Dermis blood vessel endothelial cell (primary cell): ENCODE measurements at places on chromosomes 3 and 15. TPM values are rescaled to one million over a fixed set of nuclear protein-coding genes. Genes with fewer than 3 reads are reported as not detected.

GRCh38 chr3:151377768-151378385 is 6.7 kb downstream of the P2RY12 start:
- DNase-seq, result no peak

DNA sequence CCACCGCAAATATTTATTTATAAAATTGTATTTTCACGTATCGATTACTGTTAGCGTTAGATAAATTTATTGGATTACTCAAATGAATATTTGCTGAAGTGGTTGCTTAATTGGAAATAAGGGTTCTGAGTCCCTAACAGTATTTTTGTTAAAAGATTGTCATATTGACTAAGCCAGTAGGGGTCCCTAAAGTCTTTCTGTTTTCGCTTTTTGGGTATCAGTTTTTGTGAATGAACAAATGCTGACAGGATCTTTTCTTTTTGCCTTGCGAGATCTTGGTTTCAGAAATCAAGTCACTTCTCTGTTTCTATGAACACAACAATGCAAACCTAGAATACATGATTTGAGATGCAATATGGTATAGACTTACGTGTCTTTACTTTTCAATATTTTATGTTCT is 7.1 kb downstream of the RAD51 start:
- DNase-seq, result peak; percentile 62

DNA sequence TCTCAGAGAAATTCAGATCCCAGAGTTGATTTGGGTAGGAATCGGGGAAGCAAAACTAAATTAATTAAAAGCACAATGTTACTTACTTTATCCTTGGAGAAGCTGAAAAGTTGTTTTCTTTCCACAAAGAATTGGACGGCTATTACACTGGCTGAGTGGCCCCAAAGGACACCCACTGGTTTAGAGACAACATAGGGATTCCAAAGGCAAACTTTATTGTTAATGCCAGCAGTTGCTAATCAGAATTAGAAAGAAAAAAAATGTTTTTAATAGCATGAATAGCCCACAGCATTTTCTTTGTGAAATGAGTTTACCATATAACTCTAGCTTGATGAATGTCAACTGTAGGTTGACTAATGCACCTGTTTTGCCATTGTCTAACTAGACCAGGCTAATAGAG is 51.7 kb downstream of the WDR49 start:
- no peak for DNase-seq

GRCh38 chr3:124510290-124510689 is 220.0 kb upstream of the UMPS start:
- no peak for DNase-seq

- peak; percentile 96 for DNase-seq
These were observed 55.6 kb downstream of the SMAD3 start for GRCh38 chr15:67120839-67121643.

FAM43A gene
- 313 and 423 TPM in 2 replicates for total RNA-seq

DNA sequence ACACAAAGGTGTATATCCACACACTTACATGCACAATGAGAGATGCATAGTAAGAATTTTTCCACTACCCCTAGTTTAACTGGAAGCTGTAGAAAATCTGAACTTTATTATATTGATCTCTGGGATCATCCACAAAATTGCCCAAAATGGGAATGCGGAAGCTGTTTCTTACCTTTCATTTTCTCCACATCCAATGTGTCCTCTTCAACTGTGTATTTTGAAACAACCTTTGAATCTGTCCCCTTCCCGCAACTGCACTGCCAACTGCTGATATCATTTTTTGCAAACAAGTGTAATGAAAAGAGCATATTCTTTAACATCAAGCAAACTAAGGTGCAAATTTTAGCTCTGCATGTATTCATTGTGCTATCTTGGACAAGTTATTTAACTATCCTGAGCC is 427.6 kb upstream of the TPRG1 start:
- DNase-seq, result no peak

DNA sequence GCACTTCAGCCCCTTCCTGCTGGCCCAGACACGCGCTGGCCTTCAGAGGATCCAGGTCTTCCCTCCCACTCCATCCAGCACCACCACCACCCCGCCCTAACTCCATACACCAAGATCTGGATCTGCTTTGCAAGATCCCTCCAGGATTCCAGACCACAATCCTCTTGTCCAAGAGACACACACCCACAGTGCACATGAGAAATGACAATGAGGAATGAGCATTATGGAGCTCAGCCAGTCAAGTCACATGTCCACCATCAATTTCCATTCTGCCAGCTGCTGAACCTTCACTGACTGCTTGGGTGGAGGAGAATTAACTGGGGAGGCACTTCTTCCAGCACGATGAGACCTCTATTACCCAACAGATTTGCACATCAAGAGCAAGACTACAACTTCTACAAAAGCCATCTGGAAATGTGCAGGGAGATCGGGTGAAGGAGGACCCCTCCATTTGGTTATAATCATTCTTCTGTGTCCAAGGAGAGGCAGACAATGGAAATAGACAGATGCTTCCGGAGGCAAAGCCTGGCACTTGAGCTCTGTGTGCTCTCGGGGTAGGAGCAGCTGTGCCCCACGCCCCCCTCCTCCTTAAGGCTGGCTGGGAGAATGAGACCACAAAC is 12.3 kb upstream of the SPATA12 start:
- DNase-seq, result no peak

DNA sequence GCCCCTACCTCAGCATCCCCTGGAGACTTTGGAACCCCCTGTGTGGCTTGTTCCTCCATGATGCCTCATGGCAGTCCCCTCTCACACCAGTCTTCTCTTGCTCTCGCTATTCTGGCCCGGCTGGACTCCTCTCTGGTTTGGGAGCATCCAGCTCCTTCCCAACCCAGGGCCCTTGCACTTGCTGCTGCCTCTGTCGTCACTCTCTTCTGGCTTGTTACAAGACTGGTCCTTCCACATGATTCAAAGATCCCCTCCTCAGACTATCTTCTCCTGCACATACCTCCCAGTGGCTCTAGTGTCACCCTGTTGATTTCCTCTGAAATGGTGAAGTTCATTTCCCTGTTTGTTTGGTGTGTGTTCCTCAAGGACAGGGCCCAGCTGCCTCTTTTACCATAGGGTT is 6.5 kb upstream of the GNAI2 start:
- no peak for DNase-seq

- DNase-seq, result no peak
These were observed 19.3 kb downstream of the TBC1D21 start for GRCh38 chr15:73892446-73893226.

DNA sequence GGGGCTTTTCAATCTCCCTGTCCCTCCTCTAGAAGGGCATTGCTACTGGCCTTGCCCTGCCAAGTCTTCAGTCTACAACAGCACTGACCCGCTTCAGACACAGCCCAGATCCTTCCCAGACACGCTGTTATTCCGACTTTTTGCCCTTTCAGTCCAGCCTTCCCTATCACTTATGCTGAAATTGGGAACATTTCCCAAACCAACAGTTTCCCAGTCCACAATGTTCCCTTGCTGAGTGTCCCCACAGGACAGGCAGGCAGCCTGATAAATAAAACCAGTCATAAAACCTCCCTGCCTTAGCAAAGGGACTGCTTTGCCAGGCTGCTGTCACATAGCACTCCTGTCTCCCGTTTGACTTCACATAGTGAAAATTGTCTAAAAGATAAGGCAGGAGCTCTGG is 43.5 kb downstream of the GOLGA6L2 start:
- no peak for DNase-seq

- no peak for DNase-seq
These were observed 126.6 kb downstream of the TJP1 start for GRCh38 chr15:29695489-29696167.

DNA sequence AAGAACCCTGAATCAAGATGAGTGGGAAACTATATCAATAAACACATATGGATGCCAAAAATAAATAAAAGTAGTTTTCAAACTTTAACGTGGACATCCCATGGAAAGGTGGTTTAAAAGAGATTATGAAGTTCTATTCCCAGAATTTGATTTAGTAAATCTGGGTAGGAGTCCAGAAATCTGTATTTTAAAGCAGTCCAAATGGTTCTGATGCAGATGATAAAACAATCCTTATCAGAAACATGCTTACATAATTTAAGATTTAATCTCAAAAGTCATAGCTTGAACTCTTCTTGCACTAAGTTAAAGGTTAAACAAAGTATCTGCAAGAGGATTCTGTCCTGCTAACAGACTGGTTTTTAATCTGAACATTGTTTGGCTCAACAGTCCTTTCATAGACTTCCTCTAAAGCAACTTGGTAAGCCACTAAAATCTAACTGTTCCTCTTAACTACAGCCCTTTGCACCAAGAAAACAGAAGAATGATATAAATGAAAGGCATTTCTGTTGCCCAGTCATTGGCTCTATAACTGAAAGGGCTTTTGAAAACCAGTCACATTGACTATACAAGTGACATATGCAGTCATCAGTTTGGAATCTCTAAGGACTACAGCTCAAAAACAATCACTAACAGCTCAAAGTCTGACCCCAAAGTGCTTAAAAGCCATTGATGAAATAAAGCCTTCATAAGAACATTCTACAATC is 23.4 kb upstream of the MAP4 start:
- peak; percentile 77 for DNase-seq

GRCh38 chr15:29457729-29458128 is 188.1 kb upstream of the NSMCE3 start:
- DNase-seq, result no peak

DNA sequence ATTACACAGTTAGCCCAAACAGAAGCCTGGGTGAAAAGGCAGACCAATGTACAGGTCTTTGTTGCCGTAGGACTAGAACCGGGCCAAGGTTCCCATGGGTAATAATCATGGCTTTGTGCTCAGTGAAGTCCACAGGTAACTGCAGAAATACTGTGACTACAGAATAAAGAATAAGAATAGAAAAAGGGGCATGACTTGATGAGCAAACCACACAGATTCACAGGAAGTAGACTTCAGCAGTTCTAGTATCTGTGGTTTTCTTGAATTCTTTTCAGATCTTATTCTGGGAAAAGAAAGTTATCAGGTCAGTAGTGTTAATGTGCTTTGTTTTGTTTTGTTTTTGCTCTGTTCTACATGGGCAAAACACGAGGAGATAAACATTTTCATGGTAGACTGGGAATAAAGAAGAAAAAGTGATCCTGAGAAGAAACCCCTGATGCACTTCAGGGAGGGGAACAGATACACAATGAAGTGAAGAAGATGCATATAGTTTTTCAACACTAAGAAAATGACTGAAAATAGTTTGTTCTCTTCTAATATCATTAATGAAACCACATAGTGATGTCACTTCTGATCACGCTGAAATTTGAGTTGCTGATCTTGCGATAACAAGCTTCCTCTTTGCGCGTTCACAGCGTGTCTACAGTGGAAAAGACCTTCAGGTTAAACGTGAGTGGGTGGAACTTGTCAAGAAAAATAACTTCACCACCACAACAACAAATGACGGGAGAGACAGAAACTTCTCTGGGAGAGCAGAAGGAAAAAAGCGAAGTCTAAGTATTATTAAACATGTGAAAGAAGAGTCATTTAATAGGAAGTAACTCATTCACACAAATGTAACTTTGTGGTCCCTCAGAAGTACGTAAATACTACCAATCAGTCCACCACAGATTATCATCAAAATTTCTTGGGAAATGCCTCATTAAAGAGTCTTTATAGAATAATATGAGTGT is 315.8 kb upstream of the SATB1 start:
- no peak for DNase-seq

- DNase-seq, result peak; percentile 67
These were observed 785 bp upstream of the MYRIP start for GRCh38 chr3:39808467-39809180.

COX5A gene
- 47.5 and 79.2 TPM in 2 replicates for total RNA-seq

DNA sequence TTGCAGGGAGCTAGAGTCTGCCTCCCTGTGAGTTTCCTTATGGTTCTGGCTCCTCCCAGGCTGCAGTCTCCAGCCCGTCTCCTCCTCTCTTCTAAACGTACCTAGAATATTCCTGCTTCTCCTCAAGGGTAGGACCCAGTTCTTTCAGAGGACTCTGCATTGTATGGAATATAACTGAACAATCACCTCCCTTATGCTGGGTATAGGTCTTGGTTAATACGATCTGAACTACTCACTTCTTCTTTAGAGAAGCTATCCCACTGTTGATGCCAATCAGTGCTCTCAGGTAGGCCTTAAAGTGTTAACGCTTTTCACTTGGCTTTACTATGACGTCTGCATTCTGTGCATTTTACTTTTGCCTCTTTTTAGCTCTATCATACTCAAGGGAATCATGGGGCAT is 98.5 kb downstream of the WNT7A start:
- DNase-seq, result no peak

DNA sequence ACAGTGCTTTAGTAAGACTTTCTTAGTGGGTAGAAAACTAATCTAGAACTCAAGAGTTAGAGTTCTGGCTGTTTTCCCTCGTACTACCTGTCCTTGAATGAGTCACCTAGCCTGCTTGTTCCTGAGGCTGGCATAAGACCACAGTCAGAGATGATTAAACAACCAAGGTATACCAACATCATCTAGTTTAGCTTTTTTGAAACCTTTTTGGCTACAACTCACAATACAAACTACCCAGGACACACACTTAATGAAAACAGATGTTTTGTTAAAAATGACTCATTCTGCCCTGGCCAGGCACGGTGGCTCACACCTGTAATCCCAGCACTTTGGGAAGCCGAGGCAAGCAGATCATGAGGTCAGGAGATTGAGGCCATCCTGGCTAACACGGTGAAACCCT is 4.6 kb downstream of the MCCC1 start:
- no peak for DNase-seq

DNA sequence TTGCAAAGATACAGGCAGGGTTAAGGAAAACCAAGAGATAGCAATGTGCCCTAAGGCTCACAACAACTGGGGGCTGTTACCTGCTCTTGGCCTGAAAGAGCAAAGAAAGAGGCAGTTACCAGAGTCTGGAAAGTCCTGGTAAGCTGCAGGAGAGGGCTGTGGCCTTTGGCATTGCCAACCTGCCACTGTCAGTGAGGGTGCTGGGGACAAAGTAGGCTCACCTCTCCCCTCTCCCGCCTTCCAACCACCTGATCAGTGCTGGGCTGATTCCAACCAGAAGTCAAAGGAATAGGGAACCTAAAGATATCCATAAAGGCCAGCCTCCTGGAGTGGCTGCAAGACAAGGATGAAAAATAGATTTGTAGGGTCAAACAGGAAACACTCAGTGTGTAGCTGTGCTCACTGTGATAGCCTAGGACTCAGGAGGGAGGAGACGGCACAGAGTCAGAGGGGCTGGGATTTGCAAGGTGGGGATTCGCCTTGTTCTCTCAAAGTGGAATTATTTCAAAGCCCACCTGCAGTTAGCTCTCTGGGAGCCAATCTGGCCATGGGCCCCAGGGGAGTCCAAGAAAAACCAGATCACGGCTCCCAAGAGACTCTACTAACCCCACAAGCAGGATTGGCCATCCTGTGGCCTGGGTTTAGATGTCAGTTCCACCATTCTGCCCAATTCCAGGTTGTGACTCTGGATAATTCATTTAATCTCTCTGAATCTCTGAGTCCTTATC is 204.0 kb upstream of the BCL6 start:
- DNase-seq, result no peak

DNA sequence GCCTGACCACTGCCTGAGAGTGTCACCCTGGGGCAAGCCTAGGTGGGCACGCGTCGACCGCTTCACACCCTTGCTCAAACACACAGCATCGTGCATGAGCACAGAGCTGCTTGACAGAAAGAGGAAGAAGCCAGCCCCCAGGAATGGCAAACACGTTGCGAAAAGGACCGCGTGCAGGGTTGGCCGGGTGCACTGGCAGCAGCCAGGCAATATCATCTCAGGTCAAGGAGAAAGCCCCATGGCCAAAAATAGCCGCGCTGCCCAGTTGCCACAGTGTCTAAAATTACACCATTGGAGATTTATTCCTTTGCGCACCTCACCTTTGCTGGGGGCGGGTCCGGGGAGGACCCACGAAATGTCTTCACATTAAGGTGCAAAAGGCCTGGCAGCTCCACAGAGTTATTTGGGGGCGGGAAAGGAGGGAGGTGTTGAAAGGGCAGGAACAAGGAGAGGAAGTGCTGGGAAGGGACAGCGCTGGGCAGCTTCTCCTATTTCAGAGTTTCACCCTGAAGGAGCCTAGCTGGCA is 44.7 kb upstream of the NR2F2 start:
- no peak for DNase-seq
